Diencephalon (tissue), 1 donor: ENCODE measurements at places on chromosomes 3 and 15. TPM values are rescaled to one million over a fixed set of nuclear protein-coding genes. Genes with fewer than 3 reads are reported as not detected.

SMCO1 gene
- not detected for total RNA-seq

PLA2G4E gene
- not detected for total RNA-seq

CLK3 gene
- 29.3 TPM for total RNA-seq

ILDR1 gene
- total RNA-seq, result not detected

CDHR4 gene
- 0.23 TPM for total RNA-seq
